ENCODE measurements at places on chromosomes 16 and 17. TPM values are rescaled to one million over a fixed set of nuclear protein-coding genes. Genes with fewer than 3 reads are reported as not detected.

- no peak for DNase-seq
Measured at GRCh38 chr17:81409190-81409935, 14.1 kb downstream of the BAHCC1 start.

- no peak for DNase-seq
Measured at GRCh38 chr16:670485-671352, 2.8 kb downstream of the RHOT2 start.

- DNase-seq: no peak
Measured at GRCh38 chr16:17773698-17774101, 302.9 kb upstream of the XYLT1 start.

- DNase-seq: no peak
Measured at GRCh38 chr17:50631195-50631907, 3.3 kb upstream of the ABCC3 start.

DNA sequence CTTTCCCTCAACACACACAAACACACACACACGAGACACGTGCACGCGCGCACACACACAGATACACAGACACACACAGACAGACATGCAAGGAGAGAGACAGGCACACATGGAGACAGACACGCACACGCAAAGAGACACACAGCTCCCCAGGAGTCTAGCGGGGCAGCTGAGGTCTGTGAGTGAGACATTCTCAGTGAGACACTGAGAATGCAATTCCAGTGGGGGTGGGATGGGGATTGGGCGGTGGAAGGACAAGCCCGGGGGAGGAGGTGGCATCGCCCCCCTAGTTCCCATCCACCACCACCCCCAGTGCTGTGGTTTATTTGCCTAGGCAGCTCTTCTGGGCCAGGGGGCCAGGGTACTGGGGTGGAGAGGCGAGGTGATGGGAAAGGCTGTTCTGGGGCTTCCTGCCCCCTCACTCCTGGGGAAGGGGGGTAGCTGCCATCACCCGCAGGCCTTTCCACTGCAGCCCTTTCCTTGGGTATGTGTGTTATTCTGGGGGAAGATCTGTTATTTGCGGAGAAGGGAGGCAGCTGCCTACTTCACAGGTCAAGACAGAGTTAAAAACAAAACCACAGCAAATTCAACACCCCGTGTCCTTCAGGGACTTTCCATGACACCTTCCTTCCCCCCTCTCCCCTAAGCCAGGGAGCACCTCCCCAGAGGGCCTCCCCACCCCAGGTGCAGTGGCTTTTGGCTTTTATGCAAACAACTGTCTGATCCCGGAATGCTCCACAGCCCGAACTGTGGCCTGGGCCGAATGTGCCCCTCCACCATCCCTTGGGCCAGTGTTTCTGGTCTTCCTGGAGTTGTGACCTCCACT lies 18.0 kb downstream of the GRB7 start:
- DNase-seq: no peak

GRCh38 chr16:30355954-30356308 lies 823 bp upstream of the CD2BP2 start:
- DNase-seq: no peak

DNA sequence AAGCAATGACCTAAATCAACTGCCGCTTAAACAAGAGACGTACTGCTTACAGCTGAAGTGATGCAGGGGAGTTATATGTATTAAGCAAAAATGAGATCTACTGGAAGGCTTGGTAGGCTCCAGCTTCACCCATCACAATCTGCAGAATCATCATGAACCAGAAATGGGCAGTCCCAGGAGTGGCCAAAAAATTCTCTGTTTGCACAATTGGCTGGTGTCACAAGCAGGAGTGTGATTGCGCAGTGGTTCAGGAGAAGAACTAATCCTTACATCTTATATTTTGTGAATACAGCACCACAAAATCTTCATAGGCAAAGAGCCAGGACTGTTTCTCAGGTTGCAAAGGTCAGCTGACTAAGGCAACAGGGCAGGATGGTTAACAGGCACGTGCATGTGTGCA lies 75.9 kb downstream of the CES1 start:
- DNase-seq: no peak

GRCh38 chr16:49278567-49278827 lies 3.1 kb downstream of the CBLN1 start:
- DNase-seq: no peak

- no peak for DNase-seq
Measured at GRCh38 chr16:58338205-58338604, 43.4 kb upstream of the PRSS54 start.

DNA sequence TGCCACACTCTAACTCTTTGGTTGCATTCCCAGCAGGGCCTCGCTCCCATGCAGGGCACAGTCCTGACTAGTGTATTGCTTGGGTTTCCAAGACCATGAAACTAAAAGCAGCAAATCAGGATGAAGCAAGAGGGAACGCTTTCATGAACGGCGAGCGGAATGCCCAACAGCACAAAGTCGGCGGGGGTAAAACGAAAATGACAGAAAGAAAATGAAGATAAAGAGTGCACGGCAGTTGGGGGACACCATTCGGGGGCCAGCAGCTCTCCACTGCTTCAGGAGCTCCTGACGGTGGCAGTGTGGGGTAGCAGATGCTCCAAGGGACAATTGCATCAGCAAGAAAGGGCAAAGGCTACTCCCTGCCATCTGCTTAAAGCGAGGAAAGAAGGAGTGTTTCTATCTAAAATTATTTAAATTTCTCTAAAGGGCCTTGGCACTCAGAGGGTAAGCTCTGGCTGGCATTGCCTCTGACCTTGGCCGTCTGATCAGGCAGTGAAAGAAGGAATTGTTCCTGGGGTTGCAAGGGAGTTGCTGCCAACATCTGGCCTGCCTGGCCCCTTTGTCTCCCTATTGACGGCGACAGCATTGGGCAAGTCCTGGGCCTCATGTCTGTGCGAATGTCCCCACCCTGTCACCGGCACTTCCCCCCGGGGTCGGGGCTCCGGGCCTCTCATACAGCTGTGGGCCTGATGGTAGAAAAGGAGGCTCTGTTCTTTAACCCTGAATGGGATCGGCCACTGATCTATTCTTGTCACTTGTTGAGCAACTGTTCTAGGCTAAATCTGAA lies 138.2 kb downstream of the CMIP start:
- peak; percentile 87 for DNase-seq

DNA sequence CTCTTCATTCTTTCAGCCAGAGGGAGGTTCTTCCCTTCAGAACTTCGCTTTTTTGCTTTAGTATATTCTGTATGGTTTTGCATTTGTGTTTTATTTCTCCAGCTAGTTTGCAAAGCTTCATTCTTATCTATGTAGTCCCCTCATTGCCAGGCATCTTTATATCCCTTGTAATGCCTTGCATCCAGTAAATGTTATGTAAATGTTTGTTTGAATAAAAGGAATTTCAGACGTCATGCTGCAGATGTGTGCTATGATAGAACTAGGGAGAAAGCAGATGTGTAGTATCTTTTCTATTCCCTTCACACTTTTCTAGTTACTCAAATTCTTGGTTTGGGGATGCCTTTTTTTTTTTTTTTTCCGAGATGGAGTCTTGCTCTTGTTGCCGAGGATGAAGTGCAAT lies 62.6 kb upstream of the RASL10B start:
- DNase-seq: no peak

- DNase-seq: no peak
Measured at GRCh38 chr16:74742051-74742481, 32.6 kb downstream of the FA2H start.

GRCh38 chr17:45018848-45019711 lies 32.4 kb downstream of the DCAKD start:
- peak; percentile 59 for DNase-seq

GRCh38 chr16:85385463-85386331 lies 227.4 kb upstream of the GSE1 start:
- peak; percentile 28 for DNase-seq

GRCh38 chr16:66467611-66468010 lies 40.5 kb downstream of the BEAN1 start:
- DNase-seq: no peak

DNA sequence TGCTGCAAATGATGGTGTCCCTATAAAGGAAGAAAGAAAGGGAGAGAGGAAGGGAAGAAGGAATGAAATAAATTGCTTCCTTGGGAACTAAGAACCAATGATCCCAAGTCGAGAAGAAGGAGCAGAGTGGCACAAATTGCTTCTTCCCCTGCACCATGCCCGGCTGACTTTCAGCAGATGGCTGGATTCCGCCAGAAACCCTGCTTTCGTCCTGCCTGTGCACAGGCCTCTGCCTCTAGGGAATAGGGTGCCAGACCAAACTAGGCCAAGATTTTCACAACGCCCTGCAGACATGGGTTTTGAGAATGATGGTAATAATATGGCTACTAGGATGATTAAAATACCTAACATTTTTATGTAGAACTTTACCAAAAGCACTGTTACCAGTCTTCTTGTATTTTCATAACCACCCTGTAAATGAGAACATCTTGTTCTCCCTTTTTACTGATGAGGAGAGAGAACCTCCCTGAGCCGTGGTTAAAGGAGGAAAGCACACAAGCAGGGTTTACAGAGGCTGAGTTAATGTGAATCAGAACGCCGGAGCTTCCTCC lies 122.1 kb upstream of the HSBP1 start:
- no peak for DNase-seq

The ZNF423 gene
- total RNA-seq: 11.4 TPM

The DNAI2 gene
- not detected for total RNA-seq

The CCL7 gene
- total RNA-seq: not detected

The RAB11FIP4 gene
- 206 TPM for total RNA-seq

The SLFN11 gene
- total RNA-seq: 9.8 TPM

The SP6 gene
- 0.23 TPM for total RNA-seq

The ATP2A3 gene
- total RNA-seq: 1.8 TPM

The CCDC78 gene
- 6.7 TPM for total RNA-seq

Data from dorsolateral prefrontal cortex (tissue), 122 donors.